Glutamatergic neuron (in vitro differentiated cells): ENCODE measurements at places on chromosomes 7 and 10. TPM values are rescaled to one million over a fixed set of nuclear protein-coding genes. Genes with fewer than 3 reads are reported as not detected.

The FBXL13 gene
- 1.1 TPM for total RNA-seq

The SEMA3A gene
- 16.3 TPM for total RNA-seq

The SUGCT gene
- 1.2 TPM for total RNA-seq

The TWIST1 gene
- total RNA-seq: not detected

The PHYHIPL gene
- 6.2 TPM for total RNA-seq

The AKR1E2 gene
- 8.7 TPM for total RNA-seq

The FAM131B gene
- 111 TPM for total RNA-seq

The HOXA5 gene
- total RNA-seq: not detected

The SPDYE9 gene
- total RNA-seq: 0.25 TPM

The TEX36 gene
- not detected for total RNA-seq

The IGF2BP3 gene
- 47.0 TPM for total RNA-seq

The VTI1A gene
- 61.0 TPM for total RNA-seq

The SMKR1 gene
- total RNA-seq: 0.98 TPM

The ANAPC16 gene
- 37.0 TPM for total RNA-seq

The HMX2 gene
- total RNA-seq: not detected

The CDHR1 gene
- total RNA-seq: 6.1 TPM

The CALHM3 gene
- total RNA-seq: not detected

The CPA2 gene
- total RNA-seq: not detected

The PAPOLB gene
- 1.2 TPM for total RNA-seq

The FOXP2 gene
- total RNA-seq: 72.1 TPM

The SPDYE8 gene
- not detected for total RNA-seq

The KIF20B gene
- 10.7 TPM for total RNA-seq

The KIAA1549 gene
- total RNA-seq: 40.2 TPM

The WIPF3 gene
- 0.37 TPM for total RNA-seq

The CPXM2 gene
- total RNA-seq: not detected

The CFAP58 gene
- total RNA-seq: 2.2 TPM

The BET1 gene
- total RNA-seq: 14.5 TPM

The TMEM273 gene
- total RNA-seq: 0.39 TPM

The TMEM130 gene
- total RNA-seq: 7.8 TPM

The CYP26A1 gene
- total RNA-seq: 4.2 TPM

The NRG3 gene
- total RNA-seq: 3.2 TPM

The CAMK2B gene
- 55.1 TPM for total RNA-seq

The SLC29A4 gene
- total RNA-seq: 30.5 TPM

The PRLHR gene
- total RNA-seq: 0.22 TPM

The AKR1C4 gene
- not detected for total RNA-seq

The PPP1R9A gene
- total RNA-seq: 14.7 TPM

The FAM107B gene
- 88.6 TPM for total RNA-seq

The LMOD2 gene
- total RNA-seq: not detected

The BUD31 gene
- total RNA-seq: 73.9 TPM

The TAF3 gene
- total RNA-seq: 10.2 TPM

The GALNT17 gene
- total RNA-seq: 42.0 TPM

The TMEM196 gene
- 3.6 TPM for total RNA-seq

The TMEM176A gene
- total RNA-seq: 1.3 TPM

The CYP17A1 gene
- total RNA-seq: not detected

The CFAP43 gene
- 0.44 TPM for total RNA-seq

The ZSCAN25 gene
- 26.6 TPM for total RNA-seq
